Naive thymus-derived CD4-positive, alpha-beta T cell (primary cell): ENCODE measurements at places on chromosomes 7 and 10. TPM values are rescaled to one million over a fixed set of nuclear protein-coding genes. Genes with fewer than 3 reads are reported as not detected.

DNA sequence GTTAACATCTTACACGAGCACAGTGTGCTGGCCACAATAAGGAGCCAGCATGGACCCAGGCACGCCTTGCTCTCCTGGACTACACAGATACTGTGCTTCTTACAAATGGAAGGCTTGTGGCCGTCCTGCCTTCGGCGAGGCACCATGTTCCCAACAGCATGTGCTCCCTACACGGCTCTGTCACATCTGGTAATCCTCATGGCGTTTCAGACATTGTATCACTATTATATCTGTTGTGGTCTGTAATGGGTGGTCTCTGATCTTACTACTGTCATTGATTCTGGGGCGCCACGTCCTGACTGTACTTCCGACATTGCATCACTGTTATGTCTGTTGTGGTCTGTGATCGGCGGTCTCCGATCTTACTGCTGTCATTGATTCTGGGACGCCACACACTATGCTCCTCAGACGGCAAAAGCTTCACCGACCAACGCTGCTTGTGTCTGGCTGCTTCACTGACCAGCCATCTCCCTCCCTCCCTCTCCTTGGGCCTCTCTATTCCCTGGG lies 195.4 kb downstream of the MAD1L1 start:
- peak; percentile 47 for DNase-seq

DNA sequence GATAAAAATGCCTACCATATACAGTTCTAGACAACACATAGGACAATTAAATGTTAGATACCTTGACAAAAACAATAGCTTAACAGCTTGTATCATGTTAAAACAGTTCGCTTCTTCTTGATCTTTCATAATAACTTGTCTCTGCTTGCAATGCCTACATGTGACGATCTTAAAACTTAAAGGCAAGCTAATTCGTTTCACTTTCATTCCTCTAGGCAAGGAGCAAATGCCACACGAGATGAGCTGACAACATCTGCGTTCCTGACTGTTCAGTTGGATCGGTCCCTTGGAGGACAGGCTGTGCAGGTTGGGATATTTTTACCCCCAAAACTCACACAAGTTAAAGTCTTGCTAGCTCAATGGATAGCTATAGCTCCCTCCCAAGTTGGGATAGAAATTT lies 51.6 kb upstream of the ARL4A start:
- no peak for DNase-seq

DNA sequence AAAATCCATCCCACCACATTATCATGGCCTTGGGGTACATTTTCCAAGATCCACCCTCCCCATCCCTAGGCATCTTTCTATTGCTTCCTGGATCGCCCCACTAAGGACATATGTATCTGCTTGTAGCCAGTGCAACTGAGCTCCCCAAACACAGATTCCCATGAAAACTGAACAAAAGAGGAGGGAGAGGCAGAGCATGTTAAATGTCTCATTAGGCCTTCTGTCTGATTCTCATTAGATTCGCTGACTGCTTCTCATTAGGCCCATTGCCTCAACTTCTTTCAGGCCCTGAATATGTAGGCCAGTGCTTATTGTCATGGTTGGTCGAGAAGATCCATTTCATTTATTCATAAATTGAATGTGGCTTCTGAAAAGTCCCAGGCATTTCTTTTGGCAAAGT lies 698.9 kb downstream of the INHBA start:
- DNase-seq: no peak

DNA sequence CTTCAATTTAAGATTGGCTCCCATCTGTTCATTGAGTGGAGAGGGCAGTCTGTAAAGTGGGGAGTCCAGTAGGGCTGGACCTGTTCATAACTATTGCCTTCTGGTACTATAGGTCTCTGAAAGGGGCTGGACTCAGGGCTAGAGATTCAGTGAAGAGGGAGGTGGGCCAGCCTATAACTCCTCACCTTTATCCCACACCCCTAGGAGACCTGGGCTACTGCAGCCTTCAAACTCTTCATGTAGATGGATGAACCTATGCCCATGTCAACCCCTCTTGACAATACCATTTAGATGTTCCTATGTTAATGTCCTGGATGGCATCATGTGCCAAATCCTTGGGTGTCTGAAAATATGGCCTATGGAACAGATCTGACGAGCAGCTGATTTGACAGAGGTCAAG lies 22.0 kb downstream of the MBL2 start:
- no peak for DNase-seq

LRRN3 gene
- polyA plus RNA-seq: 169 TPM
